ENCODE measurements at places on chromosomes 13 and 19. TPM values are rescaled to one million over a fixed set of nuclear protein-coding genes. Genes with fewer than 3 reads are reported as not detected.

Gene SHD
- 0.04 TPM for polyA plus RNA-seq

Gene ZNF667
- polyA plus RNA-seq: 3.5 TPM

Gene FBXO27
- polyA plus RNA-seq: 8.8 TPM

Gene RHPN2
- 1.8 TPM for polyA plus RNA-seq

Gene LRP3
- polyA plus RNA-seq: 40.0 TPM

Gene KCNK6
- polyA plus RNA-seq: 15.8 TPM

Gene LRRC8E
- 1.1 TPM for polyA plus RNA-seq

Gene PRX
- polyA plus RNA-seq: 6.7 TPM

Gene DIAPH3
- polyA plus RNA-seq: 0.18 TPM

Gene FCGBP
- polyA plus RNA-seq: 9.4 TPM

Gene ZNF549
- 4.6 TPM for polyA plus RNA-seq

Gene CCDC169
- polyA plus RNA-seq: 3.1 TPM

Gene KLK15
- polyA plus RNA-seq: not detected

Gene MYO1F
- 7.7 TPM for polyA plus RNA-seq

Gene PPFIA3
- 12.2 TPM for polyA plus RNA-seq

Gene TMEM147
- polyA plus RNA-seq: 141 TPM

Gene TSSK6
- polyA plus RNA-seq: 1.8 TPM

Gene TTC9B
- polyA plus RNA-seq: 0.13 TPM

Gene TRAPPC2B
- 26.8 TPM for polyA plus RNA-seq

Gene SERP2
- 5.7 TPM for polyA plus RNA-seq

Gene OR7A5
- polyA plus RNA-seq: not detected

Gene AZU1
- 0.15 TPM for polyA plus RNA-seq

Gene SLC46A3
- polyA plus RNA-seq: 11.3 TPM
